ENCODE measurements at places on chromosomes 1 and 21.

DNA sequence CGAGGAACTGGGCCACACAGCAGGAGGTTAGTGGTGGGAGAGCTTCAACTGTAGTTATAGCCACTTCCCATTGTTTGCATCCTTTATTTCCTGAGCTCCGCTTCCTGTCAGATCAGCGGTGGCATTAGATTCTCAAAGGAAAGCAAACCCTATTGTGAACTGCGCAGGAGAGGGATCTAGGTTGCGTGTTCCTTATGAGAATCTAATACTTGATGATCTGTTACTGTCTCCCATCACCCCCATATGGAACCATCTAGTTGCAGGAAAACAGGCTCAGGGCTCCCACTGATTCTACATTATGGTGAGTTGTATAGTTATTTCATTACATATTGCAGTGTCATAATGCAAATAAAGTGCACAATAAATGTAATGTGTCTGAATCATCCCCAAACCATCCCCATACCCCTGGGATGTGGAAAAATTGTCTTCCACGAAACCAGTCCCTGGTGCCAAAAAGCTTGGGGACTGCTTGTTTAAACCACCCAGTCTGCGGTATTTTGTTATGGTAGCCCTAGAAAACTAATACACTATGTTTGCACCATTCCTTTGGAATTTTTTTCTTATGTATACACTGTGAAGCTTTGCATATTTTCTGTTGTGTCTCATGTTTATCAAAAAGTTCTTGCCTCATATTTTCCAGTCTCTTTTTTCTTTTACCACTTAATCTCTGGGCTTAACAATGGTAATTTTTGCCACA is 136.6 kb upstream of the IVNS1ABP start:
- DNase-seq = no peak

DNA sequence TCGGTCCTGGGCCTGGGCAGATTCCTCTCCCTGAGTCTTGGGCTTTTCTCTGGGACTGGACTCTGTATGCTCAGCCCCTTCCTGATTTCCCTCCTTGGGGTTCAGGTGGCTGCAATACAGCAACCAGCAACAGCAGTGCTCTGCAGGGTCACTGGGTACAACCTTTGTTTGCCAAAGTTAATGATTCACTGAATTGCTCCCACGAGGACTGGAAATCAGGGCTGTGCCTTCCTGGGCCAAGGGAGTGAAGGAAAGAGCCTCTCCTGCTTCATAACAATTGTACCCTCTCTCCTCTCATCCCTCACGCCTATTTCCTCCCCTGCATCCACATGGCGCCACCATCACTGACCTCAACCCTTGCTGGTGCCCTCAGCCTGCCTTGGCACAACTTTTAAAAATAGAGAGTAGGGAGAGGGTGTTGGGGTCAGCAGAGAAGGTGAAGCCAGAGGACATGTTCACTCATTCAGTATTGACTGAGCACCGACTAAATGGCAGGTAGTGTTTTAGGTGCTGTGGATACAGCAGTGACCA is 52.8 kb upstream of the GOLT1A start:
- DNase-seq = no peak

- peak; percentile 4 for DNase-seq
Measured at GRCh38 chr1:102550729-102551384, 554.1 kb upstream of the OLFM3 start.

- DNase-seq = no peak
Measured at GRCh38 chr21:26449161-26449560, 123.9 kb downstream of the CYYR1 start.

DNA sequence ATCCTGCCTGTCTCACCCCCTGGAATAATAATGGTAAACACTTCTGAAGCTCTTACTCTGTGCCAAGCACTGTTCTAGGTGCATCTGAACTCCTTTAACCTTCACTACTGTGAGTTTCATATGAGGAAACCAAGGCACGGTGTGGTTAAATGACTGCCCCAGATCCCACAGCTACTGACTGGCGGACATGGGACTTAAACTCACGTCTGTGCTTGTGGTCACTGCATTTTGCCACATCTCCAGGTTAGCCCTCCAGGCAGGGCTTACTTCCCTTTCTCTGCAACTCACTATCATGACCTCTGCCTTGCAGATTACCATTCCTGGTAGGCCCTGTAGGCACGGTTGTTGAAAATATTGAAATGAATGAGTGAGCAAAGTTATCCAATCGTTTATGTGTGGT is 83.4 kb downstream of the ADSS2 start:
- no peak for DNase-seq

DNA sequence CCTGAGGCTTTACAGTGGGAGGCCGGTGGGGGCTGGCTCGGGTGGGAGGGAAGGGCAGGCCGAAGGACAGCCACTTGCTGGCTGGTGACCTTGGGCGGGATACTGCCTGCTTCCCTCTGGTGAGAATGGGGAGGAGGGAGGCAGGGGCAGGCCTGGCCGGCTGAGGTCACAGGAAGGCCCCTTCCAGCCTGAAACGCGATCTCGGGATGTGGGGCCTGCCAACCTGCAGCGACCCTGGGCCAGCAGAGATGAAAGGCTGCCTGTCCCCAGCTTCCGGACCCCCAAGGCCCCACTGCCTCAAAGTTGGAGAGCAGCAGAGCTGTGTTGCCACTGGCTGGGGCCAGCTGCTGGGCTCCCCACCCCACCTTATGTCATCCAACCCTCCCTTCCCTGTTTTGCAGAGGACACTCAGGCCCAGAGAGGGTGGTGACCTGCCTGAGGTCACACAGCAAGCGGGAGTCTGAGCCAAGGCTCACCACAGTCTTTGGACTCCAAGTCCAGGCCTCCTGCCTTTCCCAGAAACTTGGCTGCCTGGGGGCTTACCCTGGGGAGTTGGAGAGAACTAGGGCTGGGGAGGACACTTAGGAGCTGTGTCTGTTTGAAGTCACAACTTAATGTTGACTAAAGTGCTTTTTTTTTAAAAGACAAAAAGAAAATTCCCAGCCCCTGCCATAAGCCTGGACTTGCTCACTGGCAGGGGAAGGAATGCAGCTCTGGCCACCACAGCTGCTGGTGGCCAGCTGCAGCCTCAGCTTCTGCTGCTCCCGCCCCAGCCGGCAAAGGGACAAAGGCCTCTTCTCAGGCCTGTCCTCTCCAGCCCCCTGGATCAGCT is 14.8 kb upstream of the WASF2 start:
- no peak for DNase-seq

DNA sequence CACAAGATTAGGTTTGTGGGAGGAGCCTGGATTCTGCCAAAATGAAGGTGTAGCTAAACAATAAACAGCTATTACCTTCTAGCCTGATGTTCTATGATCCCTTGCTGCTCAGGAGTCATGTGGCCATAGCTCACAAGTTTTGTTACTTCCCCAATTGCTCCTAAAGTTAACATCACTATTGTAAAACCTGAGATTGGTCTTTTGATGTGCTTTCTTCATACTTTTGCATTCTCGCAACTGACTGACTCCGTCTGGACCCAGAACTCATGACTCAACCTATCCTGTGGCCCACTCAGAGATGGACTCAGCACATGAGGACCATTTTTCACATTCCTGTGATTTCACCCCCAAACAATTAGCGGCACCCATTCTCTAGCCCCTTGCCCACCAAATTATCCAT is 69.1 kb downstream of the PTGS2 start:
- DNase-seq = no peak

DNA sequence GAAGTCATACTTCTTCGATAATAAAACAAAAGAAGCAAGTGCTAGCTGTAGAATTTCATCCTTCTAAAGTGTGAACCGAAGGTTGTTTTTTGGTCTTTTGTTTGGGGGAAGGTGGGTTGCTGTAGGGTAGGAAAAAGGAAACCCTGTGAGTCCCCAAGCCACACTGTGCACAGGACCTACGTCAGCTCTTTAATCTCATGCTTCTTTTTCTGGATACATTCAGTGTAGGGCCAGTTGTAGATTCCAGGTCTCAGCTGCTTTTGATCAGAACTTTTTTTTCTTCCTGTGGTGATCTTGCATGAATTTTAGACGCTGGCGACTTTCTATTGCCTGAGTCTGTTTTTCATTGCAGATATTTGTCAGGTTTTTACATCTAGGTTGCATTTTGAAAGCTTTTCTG is 40.2 kb downstream of the BCL9 start:
- no peak for DNase-seq

- DNase-seq = no peak
Measured at GRCh38 chr1:209819058-209819457, 8.7 kb upstream of the UTP25 start.

DNA sequence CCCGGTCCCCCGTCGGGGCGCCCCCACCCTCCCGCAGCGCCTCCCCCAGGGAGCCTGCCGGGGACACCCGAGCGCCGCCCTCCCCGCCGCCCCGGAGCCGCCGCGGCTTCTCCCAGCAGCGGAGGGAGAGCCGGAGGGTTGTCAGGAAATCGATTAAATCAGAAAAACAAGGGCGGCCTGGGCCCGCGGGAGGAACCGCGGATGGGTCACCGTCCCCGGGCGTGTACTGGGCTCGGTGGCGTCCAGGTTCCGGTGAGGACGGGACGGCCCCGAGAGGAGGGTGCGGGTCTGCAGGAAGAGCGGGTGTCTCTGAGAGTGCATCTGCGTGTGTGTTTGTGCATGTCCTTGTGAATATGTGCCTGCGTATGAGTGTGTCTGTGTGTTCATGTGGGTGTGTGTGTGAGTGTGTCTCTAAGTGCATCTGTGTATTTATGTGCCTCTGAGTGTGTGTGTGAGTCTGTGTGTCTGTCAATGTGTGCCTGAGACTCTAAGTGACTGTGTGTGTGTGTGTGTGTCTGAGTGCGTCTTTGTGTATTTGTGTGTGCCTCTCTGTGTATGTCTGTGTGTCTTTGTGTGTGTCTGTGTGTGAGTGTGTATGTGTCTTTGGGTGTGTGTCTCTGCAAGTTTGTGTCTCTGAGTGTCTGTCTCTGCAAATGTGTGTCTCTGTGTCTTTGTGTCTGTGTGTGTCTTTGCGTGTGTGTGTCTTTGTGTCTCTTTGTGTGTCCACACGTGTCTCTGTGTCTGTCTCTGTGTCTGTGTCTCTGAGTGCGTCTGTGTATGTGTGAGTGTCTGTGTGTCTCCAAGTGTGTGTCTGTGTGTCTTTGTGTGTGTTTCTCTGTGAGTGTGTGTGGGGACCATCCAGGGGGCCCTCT is 1.1 kb downstream of the SPSB1 start:
- DNase-seq = no peak

DNA sequence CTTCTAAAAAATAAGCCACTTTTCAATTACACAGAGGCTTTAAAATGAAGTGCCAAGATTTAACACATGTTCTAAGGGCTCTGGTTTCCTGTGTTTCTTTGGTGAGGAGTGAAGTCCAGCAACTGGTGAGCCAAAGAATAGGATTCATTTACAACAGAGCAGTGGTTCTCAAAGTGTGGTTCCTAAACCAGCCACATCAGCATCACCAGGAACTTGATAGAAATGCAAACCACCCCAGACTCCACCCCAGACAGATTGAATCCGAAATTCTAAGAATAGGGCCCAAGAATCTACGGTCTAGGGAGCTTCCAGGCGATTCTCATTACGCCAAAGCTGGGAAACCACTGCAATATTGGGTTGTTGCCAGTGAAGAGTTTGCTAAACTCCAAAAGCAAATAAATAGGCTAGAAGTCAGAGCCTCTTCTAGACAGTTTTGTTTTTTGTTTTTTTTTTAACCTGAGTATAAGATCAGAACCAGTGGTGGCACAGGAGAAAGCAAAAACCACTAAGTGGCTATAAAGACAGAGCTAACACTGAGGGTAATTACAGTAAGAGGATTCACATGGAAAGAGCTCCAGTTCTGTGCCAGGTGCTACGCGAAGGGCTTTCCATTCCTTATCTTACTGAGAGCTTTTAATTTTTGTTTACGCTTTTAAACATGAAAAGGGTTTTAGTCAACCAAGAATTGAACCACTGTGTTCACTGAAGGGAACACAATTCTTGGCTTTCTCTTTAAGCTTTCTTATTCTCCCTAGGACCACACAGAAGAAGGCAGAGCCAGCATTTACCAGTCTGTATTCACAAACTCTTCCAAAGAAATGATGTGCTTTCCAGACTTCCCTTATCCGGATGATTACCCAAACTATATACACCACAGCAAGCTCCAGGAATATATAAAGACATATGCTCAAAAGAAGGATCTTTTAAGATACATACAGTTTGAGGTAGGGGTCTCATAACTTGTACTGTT is 42.4 kb upstream of the FMO2 start:
- DNase-seq = no peak

GRCh38 chr1:53480678-53481077 is 21.5 kb downstream of the DMRTB1 start:
- no peak for DNase-seq

DNA sequence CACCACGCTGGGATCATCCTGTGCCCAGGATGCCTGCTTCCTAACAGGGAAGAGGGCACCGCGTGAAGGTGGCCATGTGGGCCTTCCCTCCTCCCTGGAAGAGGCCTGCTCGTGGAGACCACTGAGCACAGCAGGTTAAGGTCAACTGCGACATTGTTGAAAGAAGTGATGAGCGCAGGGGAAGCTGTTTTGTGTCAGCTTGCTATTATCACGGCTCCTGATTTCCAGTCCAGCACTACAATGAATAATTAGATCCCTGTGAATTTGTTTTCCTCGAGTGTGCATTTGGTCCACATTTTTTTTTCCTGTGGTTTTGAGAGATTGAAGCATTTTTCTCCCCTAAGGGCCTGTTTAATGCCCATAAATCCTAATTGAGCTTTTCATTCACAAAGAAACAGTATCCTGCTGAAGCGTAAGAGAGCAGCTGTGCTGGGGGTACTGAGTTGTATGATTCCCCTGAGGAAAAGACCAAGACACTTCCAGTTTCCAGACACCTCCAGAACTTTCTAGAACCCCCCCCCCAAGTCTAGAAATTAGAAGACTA is 204.9 kb downstream of the KCNJ6 start:
- no peak for DNase-seq

DNA sequence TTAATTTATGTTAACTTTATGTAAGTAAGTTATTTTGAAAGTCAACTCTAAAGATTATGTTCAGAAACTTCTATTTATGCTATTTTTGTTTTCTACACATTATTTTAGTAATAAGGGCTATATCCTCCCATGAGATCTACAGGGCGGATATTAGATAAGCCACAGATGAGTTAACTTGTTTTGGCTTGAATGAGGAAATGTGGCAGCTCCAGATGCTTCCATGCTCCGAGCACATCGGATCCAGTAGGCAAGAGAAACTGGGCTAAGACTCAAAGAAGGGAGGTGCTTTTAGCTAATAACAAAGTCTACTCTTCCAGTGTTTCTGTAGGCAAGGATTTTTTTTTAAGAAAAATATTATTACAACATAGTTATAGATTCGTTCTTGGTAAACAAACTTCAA is 20.0 kb upstream of the LAMC1 start:
- DNase-seq = no peak

DNA sequence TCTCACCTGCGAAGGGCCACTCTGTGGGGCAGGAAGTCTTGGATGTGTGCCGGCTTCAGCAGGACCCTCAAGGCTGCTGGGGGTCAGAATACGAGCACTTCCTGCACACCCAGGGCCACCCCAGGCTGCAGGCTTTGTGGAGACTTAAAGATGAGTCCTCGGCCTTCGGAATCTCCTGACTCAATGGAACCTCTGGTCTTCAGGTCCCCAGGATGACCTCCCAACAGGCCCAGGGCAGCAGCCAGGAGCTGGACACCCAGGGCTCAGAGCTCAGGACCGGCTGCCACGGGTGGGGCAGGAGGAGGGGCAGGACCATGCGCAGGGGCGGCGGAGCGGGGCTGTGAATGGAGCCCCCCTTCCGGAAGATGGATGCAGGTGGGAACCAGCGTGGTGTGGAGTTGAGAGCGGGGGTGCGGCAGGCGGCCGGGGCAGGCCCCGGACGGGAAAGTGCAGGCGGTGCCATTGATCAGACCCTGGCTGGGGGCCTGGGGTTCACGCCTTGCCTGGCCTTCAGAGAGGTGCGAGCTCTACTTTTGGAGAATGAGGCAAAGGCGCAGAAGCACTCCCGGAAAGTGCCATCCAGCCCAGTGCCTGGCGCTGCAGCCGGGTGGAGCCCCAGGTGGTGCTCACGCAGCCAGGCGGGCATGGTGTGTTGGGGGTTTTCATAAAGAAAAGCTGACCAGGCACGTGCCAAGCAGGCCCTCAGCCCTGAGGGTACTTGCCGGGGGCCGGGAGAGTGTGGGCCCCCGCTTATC is 10.4 kb downstream of the COL18A1 start:
- no peak for DNase-seq

All from NK-92 treated with Interleukin-12 subunit alpha and Interleukin-12 subunit beta, amount 100 ng/mL, for 24 hours (cell line).